ENCODE measurements at places on chromosomes 3 and 15. TPM values are rescaled to one million over a fixed set of nuclear protein-coding genes. Genes with fewer than 3 reads are reported as not detected.

GRCh38 chr3:165070682-165071081 is 7.6 kb downstream of the SI start:
- no peak for DNase-seq

GRCh38 chr3:155308831-155309230 is 15.3 kb upstream of the STRIT1 start:
- DNase-seq: no peak

DNA sequence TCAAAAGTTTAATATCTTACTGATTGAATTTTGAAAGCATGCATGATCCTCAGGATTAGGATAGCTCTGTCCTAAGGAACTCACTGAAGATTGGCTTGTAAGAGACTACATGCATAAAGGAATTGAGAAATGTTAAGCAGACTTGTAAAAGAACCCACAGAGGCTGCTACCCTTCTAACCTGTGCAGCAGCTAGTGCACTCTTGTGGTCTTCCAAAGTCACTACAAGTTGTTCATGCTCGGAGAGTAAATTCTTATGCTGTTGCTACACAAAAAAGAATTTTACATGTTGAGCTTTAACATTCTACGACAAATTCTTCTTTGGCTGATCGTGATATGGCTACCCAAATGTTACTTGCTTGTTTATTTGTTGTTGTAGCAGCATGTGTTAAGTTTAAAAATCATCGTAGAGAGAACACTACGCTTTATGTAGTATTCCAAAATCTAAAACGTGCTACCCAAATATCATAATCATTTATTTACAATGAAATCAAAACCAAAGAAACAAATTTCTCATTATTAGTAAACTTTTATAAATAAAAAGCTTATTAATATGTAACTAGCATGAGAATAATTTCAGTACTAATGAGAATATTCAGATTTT is 55.0 kb downstream of the GOLIM4 start:
- peak; percentile 22 for DNase-seq

DNA sequence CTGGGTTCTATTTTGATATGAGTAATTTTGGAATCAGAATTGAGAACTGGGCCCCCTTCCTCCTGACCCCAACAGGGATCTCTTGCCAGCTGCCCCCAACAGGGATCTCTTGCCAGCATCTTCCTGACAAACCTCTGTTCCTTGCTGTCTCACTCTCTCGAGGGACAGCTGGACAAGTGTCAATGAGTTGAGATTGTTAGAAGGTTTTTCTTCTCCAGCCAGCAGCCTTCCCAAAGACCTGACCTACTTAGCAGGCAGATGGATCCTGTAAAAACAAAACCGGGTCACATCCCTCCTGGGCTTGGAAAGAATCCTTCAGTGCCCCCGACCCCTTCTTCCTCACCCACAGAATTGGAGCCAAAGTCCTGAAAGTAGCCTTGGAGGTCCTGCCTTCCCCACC is 21.6 kb downstream of the LIMD1 start:
- DNase-seq: no peak

GRCh38 chr3:14633417-14633816 is 18.1 kb upstream of the CCDC174 start:
- DNase-seq: no peak

- DNase-seq: peak; percentile 14
These were observed 5.8 kb downstream of the RARB start for GRCh38 chr3:25433868-25434267.

GRCh38 chr3:159832024-159832423 is 156.6 kb upstream of the IL12A start:
- DNase-seq: no peak

DNA sequence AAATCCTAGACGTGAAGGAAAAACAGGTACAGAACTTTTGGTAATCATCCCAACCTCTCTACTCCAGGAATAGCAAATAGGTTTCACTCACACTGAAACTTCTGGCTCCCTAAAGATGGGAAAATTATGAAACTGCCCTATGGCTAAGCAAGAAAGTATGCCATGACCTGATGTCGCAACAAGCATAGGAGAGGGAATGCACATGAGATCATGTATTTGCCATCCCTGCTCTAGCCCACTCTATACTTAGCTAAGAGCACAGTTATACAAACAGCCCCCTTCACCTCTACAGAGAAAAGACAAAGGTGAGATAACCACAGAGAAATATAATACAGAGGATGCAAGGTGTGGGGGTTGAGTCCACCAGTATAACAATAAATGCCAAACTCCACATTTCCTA is 102.7 kb downstream of the TBC1D5 start:
- no peak for DNase-seq

DNA sequence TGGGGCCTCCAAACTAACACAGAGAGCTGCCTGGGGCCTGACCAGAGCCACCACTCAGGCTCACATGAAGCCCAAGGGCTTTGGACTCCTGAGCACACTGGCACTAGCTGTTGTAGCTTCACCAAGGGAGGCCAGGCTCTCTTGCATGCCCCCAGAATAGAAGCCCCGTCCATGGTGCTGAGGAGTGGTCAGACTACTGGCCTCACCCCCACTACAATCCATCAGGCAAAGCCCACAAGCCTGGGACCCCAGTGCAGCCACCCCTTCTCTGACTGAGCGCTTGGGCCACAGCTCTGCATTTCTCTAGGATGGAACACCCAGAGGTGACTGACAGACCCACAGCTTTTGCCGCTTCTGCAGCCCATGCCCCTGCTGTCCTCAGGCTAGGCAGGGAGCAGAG is 180.8 kb downstream of the PYDC2 start:
- DNase-seq: no peak

DNA sequence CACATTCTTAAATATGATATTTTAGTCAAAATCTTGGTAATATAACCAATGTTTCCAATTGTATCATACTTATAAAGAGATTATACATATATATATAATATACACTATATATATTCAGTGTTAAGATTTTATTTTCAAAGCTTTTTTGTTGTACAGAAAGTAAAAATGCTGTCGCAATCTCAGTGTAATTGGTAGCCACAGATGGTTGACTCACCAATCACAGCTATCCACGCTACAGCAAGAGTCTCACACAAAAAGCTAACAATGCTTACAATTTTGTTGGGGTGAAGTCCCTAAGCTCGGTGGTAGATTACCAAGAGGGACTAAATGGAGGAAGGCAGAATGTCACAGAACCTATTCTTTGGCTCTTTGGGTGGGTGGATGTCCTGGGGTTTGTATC is 16.9 kb upstream of the CFAP161 start:
- DNase-seq: no peak

GRCh38 chr3:117512975-117513374 is 803.4 kb downstream of the TUSC7 start:
- no peak for DNase-seq

DNA sequence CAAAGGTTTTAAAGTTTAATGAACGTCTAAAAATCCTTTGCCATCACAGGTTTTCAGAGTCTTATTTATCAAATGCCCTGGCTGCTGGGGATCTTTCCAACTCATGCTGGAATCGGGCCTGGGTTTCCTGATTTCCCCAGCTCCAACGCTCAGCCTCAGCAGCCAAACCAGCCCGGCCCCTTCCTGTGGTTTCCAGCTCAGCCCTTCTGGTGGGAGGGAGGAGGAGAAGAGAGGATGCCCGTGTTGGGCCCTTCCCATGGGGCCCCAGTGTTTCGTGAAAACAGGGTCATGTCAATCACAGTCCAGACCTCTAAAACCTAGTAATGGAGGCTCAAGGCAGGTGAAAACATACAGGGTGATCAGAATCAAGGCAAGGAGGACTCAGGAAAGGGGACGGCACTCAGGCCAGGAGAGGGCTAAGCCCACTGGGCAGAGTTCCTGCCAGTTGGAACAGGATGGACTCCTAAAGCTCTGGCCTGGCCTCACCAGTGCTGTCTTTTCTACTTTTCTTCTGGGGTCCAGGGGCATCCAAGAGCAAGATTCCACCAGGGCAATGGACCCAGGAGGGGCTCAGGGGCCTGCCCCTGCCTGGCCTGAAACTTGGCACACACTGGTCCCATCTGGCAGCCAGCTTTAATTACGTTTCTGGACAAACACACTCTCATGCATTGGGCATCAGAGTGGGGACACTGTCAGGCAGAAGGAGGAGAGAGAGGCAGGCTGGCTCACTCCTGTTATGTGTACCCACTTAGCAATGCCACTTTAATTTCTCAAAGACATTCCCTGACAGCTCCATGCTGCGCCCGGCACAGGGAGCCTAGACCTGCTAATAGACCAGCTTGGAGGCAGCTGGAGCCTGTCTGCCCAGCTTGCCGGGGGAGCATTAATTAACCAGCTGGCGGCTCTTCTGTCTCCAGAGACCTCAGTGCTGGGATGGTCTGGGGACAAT is 194.6 kb downstream of the FAM43A start:
- no peak for DNase-seq

- no peak for DNase-seq
These were observed 48.8 kb downstream of the EXOG start for GRCh38 chr3:38544926-38545325.

GRCh38 chr3:144660186-144660585 is 688.6 kb downstream of the DIPK2A start:
- DNase-seq: no peak

COL6A6 gene
- polyA plus RNA-seq: not detected

GOLGA6A gene
- not detected for polyA plus RNA-seq

Data from K562 (cell line).